ENCODE measurements at places on chromosomes 1 and 21. TPM values are rescaled to one million over a fixed set of nuclear protein-coding genes. Genes with fewer than 3 reads are reported as not detected.

Gene FOXO6
- total RNA-seq: 1.5 TPM

Gene IL12RB2
- total RNA-seq: 6.0 TPM

Gene CHAF1B
- 2.5 TPM for total RNA-seq

Gene SDC3
- total RNA-seq: 32.4 TPM

Gene CENPF
- total RNA-seq: 46.2 TPM

Gene OR2T2
- total RNA-seq: not detected

Gene RNU1-4
- total RNA-seq: under 0.01 TPM

Gene SH2D1B
- total RNA-seq: 0.37 TPM

Gene FCRL1
- 0.63 TPM for total RNA-seq

Gene TNFRSF9
- 0.16 TPM for total RNA-seq

Gene MYCL
- total RNA-seq: 35.1 TPM

Gene HSPB7
- total RNA-seq: 13.0 TPM

Gene C1orf94
- not detected for total RNA-seq

Gene DENND2D
- total RNA-seq: 23.9 TPM

Gene RGS1
- 51.2 TPM for total RNA-seq

Gene OR10Z1
- not detected for total RNA-seq

Gene AVPR1B
- not detected for total RNA-seq

Gene NIT1
- 18.9 TPM for total RNA-seq

Gene SUSD4
- 6.3 TPM for total RNA-seq

Gene PLEKHA6
- total RNA-seq: 15.1 TPM

Gene AZIN2
- 9.6 TPM for total RNA-seq

Gene BLACAT1
- not detected for total RNA-seq

Gene CROCC
- 13.7 TPM for total RNA-seq

Gene SLC2A5
- 1.3 TPM for total RNA-seq

Gene PCP4
- total RNA-seq: 14.2 TPM

Gene OMA1
- total RNA-seq: 57.8 TPM

Gene HJV
- total RNA-seq: 9.4 TPM

Gene TIAM1
- total RNA-seq: 36.0 TPM

Gene ANGPTL3
- not detected for total RNA-seq

Gene CD5L
- not detected for total RNA-seq
